Activated T-cell treated with anti-CD3 and anti-CD28 coated beads, Interleukin-2, amount 50 U/mL, for 72 hours (primary cell): ENCODE measurements at places on chromosomes 7 and 10. TPM values are rescaled to one million over a fixed set of nuclear protein-coding genes. Genes with fewer than 3 reads are reported as not detected.

DNA sequence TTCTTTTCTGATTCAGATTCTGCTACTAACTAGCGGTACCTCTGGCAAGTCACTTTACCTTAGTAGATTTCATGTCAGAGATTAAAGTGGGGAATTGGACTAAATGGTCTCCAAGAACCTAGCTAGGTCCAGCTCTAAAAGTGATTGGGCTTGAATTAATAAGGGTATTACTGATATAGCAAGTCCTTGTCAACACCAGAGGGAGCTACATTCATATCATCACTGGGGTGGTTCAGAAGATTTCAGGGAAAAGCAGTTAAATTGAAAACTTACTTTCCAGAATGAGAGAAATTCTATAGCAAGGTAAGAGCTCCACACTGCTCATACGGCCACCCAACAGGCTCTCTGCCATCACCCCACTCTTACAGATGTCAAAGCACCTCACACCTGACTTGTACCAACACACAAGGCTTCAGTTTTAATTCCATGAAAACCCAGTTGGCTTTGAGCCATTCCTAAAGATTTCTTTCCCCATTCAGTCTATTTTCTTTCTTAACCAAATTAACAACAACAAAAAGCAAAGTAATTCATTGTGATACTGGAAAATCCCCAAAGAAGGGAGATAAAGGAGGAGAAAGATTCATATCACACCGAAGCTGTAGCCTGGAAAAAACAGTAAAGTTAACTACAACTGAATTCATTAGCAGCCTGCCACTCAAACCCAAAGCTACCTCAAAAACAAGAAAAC lies 38.0 kb upstream of the SPOCK2 start:
- DNase-seq = no peak

DNA sequence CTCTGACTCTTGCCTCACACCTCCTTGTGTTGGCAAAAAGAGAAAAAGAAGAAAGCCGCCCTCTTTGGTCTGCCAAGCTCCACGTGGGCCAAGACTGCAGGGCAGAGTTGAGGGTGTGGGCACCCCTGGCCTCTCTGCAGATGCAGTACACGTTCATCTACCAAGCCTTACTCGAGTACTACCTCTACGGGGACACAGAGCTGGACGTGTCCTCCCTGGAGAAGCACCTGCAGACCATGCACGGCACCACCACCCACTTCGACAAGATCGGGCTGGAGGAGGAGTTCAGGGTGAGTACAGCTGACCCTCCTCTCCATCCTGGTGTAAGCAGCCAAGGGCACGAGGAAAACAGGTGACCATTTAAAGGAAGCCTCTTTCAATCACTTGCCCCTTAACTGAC lies 56.1 kb downstream of the MKI67 start:
- DNase-seq = no peak

- no peak for DNase-seq
Measured at GRCh38 chr7:31553661-31554081, 39.8 kb downstream of the ITPRID1 start.

DNA sequence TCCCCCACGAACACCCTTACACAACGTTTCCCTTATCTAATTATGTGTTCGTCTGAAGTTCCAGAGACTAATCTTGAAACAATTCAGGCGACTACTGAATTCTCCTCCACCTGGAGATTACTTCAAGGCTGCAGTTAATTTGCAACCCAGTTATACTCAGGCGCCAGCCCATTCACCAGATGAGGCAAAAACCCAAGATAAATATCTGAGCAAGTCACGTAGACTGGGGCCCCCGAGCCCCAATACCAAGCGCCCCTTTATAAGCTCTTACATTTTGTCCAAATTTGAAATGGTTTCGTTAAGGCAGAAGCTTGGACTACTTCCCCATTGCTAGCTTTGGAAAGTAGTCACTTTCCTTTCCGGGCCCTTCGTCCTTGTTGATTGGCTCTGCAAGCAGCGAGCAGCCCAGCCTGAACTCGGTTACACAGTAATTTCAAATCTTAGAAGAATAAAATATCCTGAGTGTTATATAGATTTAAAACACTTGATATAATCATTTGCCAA lies 1.2 kb downstream of the TPK1 start:
- DNase-seq = peak; percentile 34

DNA sequence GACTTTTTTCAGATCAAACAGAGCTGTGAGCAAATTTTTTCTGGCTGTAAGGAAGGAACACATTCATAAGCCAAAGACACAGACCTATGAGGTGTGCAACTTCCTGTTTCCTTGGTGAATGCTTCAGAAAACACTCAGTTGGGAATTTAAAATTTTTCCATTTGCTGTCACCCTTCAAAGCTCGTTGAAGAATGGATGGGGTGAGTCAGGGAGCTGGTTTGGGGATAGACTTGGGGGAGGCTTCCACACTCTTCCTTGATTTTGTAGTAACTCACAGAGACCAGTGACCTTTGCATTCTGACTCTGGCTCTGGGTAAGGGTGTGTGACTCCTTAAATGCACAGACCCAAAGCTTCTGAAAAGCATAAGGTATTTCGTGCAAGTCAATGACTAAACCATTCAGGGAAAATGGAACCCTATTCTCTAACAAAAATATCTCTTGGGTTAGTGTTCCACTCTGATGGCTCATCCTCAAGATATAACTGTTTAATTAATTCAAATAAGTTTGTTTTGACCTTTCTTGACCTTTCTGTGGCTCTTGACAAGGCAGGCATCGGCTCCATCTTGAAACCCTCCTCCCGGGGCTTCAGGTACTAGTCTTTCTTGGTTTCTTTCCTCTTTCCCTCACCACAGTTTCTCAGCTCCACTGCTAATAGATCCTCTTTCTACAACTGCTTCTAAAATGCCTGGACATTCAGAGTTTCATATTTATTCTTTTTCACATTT lies 227.8 kb upstream of the INHBA start:
- DNase-seq = no peak

DNA sequence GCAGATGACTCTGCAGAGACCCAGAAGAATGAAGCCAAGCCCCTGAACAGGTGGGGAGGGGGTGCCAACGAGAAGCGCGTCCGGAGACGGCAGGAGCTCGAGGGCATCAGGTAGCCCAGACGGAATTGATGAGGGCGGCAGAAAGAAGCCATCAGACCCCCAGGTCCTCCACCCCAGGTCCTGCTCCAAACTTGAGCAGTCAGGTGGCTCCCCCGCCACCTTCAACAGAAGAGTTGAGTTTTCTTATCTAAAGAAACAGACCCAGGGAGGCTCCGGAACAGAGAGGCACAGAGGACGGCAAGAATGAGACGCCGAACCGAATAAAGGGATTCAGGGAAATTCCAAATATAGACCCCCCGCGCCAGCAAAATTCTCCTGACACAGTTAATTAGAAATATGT lies 22.2 kb downstream of the RGS10 start:
- DNase-seq = no peak

DNA sequence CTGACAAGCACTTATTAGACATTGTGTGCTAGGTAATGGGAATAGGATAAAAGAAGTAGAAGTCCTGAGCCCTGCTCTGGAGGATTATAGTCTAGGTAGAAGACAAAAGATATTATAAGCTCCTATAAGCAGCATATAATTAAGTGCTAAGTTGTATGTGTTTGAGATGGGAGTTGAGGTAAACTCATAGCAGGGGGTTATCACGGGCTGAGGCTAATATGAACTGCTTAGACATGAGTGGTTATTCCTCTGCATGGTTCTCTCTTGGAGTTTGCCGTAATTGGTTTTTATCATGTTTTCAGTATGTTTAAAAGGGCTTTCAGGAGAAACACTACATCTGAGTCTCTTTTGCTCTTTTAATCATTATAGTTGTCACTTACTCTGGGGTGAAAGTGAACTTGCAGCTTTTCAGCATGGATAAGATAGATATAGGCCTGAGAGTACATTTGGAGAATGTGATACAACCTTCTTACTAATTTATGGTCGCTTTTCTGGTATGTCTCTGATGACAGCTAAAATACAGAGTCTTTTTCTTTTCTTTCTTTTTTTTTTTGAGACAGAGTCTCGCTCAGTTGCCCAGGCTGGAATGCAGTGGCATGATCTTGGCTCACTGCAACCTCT lies 39.0 kb downstream of the SMNDC1 start:
- no peak for DNase-seq

DNA sequence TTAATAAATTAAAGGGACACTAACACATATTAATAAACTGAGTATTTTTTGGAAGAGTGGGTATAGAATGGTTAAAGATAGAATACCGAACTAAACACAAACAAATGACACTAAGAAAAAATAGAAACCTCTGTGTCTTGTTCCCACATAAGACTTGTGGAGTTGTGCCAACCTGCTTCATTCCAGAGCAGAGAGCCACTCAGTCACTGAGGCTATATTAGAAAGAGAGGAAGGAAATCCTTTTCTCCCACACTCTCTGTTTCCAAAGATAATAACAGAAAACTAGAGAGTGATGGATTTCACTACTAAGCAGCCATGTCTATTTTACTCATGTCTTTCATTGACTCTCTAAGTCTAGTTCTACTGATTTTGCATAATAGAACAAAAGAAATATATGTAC lies 26.0 kb downstream of the CTNNA3 start:
- no peak for DNase-seq

GRCh38 chr7:5626498-5626897 lies 155.0 kb downstream of the RNF216 start:
- DNase-seq = no peak

GRCh38 chr10:64093304-64093703 lies 572.1 kb downstream of the REEP3 start:
- DNase-seq = no peak

- no peak for DNase-seq
Measured at GRCh38 chr10:132867801-132868644, 74.3 kb downstream of the CFAP46 start.

GRCh38 chr10:88088441-88089340 lies 225.3 kb downstream of the PTEN start:
- DNase-seq = no peak

- peak; percentile 19 for DNase-seq
Measured at GRCh38 chr10:12534824-12535223, 185.5 kb downstream of the CAMK1D start.

DNA sequence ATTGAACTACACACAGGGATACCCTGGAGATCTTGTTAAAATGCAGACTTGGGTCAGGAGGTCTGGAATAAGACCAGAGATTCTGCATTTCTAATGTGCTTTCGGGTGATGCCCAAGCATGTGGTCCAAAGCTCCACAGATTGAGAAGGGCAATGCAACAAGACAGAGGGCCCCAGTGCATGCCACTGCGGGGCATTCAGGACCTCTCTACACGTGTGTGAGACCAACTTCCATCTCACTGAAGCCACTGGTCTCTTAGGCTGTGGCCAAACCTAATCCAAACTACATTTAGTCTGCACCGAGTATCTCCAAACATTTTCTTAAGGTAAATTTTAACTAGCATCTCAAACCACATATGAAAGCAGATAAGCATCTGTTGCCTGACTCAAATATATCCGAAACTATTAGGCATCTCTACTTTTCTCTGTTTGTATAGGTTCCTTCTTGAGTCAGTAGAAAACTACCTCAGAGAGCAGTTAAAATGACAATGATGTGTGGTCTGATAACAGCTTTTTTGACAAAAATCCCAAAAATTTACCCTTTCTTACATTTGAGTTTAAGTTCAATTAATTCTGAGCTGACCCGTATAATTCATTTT lies 107.5 kb downstream of the ELMO1 start:
- DNase-seq = no peak

GRCh38 chr7:5478568-5479430 lies 55.2 kb upstream of the TNRC18 start:
- DNase-seq = no peak

DNA sequence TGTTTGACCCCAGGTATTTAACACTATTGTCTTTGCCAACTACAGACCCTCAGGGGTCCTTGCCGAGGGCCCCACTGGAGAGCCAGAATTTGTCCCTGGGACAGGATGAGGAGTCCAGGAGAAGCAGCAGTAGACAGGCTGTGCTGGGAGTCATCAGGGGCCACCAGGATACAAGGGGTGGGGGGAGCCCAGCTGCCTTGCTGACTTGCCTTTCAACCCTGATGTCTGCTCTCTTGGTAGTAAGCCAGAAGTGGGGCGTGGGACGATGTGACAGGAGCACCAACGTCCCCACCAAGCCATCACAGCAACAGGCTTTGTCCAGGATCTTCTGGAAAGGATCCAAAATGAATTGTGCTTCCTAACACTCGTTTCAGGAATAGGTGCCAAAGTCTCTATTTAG lies 62.4 kb upstream of the CDCA7L start:
- DNase-seq = no peak

DNA sequence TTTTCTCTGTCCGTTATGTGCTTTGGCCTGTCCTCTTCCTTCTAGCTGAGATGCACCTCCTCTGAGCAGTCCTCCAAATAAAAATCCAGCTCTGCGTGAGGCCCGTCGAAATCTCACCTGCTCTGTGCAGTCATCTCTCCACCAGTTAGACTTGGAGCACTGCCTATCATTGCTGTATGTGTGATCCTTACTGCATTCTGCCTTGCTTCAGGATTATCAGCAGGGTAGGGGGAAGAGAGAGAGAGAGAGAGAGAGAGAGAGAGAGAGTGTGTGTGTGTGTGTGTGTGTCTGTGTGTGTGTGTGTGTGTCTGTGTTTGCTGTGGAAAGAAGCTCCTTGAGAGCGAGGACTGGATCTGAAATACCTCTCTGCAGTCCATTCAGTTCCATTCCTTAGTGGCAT lies 129.4 kb downstream of the CCNY start:
- DNase-seq = no peak

DNA sequence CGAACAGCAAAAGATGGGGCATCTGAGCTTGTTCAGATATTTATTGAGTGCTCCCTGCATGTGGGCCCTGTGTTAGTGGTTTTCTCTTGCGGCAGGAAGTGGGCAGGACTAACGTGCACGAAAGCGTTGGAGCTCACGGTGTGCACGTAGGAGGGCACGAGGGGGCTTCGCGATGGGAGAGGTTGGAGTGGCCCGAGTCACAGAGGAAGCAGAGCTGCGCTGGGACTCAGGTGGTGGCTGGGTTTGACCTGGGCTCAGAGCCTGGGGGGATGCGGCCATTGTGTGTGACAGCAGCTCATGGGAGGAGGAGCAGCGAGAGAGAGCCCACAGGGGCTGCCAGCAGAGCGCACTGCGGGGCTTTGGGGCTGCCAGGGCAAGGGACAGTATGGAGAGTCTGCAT lies 7.7 kb downstream of the ZSCAN25 start:
- peak; percentile 79 for DNase-seq

- DNase-seq = no peak
Measured at GRCh38 chr7:27187475-27188385, 2.7 kb upstream of the HOXA11 start.

DNA sequence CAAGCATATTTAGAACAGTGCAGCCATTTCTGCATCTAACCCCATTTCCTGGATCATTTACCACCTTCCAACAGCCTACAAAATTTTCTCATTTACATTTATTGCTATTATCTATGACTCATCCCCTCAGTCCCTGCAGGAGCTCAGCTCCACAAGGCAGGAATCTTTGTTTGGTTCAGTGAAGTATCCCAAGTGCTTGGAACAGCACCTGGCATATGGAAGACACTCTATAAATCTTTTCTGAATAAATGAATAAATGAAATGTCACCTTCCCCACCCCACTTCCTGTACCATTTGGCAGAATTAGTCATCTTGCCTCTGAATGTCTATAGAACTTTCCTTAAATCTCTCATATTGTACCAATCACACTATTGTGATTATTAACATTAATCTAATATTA lies 110.7 kb downstream of the HIP1 start:
- no peak for DNase-seq

Gene TACC2
- total RNA-seq = 0.19 TPM

Gene DPCD
- total RNA-seq = 4.7 TPM

Gene SPDYE9
- total RNA-seq = not detected

Gene IKZF5
- 15.2 TPM for total RNA-seq

Gene SLIT1
- total RNA-seq = 0.65 TPM
